ENCODE measurements at places on chromosomes 7 and 10. TPM values are rescaled to one million over a fixed set of nuclear protein-coding genes. Genes with fewer than 3 reads are reported as not detected.
A peak's percentile ranks its signal among the peaks of the same experiment; 100 is the strongest.

GRCh38 chr7:40162516-40162915 lies 27.7 kb downstream of the SUGCT start:
- DNase-seq, result no peak

GRCh38 chr10:14588084-14588937 lies 186.4 kb downstream of the FAM107B start:
- peak; percentile 93 for DNase-seq

DNA sequence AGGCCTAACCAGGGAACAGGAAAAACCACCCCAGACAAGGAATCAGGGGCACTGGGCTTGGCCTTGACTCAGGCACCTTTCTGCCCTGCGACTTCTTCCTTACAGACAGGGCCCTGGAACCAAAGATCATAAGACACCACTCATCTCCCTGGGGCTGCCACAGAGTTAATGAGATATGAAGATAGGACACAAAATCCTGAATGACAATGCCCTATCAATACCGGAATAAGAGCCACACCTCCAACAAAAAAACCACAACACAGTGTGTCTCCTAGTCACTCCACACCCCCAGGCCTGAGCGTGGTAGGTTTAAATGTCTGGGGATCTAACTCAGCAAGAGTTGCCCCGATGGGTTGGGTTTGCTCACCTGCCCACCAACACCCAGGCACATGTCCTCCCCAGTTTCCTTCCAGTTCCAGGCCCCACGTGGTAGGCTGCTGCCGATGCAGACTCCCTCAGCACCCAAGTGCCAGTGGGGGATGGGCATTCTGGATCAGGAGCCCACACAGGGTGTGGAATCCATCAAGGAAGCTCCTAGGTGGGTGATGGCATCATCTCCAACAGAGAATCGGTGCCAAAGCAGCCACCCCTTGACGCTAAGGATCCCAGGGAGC lies 3.9 kb downstream of the DLG5 start:
- no peak for DNase-seq

- DNase-seq, result no peak
These were observed 76.0 kb downstream of the TMEM270 start for GRCh38 chr7:73936967-73937366.

- DNase-seq, result no peak
These were observed 233.3 kb upstream of the AOAH start for GRCh38 chr7:36957620-36958019.

- DNase-seq, result no peak
These were observed 16.3 kb upstream of the COL1A2 start for GRCh38 chr7:94378356-94378755.

DNA sequence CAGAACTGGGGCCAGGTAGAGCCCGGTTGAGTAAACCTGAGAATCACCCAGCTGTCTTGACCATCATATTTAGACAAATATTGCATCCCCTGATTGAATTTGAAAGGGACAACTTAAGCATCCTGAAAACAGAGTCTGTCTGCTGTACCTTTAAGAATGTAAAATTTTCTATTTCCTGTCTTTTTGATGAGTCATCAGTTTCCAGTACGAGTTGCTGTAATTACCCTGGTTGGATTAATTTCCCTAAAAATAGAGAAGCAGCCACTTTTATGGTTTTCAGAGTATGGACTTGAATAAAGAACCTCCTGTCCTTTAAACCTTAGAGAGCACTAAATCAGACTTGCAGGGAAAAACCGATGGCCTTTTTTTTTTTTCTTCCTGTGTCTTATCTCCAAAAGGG lies 164.6 kb upstream of the SH2B2 start:
- DNase-seq, result no peak

TMEM229A gene
- not detected for total RNA-seq

GPR26 gene
- total RNA-seq, result not detected

ZPBP gene
- not detected for total RNA-seq

HTR5A gene
- not detected for total RNA-seq
